Substantia nigra (tissue), 51 donors: ENCODE measurements at places on chromosomes 7 and 10.

DNA sequence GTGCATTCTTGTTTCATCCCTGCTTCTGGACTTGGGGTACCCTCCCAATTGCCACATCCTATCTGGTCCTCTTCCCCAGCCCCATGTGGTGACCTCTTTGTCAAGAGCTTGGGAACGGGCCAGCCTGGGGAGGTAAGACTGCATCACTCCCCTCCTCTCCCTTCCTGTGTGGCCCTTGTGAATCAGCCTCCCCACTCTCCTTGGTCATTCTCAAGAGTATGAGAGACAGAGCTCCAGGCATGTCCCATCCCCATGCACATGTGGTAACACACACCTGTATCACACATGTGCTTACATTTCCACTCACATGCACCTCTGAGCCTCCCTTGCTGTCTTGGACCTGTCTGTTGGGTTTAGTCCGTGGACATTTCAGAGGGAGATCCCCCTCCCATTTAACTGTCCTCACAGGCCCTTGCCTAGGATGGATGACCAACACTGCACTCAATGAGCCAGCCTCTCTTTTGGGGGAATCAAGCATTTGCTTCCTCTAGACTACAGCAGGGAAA is 2.6 kb downstream of the MRPL43 start:
- DNase-seq, result no peak

DNA sequence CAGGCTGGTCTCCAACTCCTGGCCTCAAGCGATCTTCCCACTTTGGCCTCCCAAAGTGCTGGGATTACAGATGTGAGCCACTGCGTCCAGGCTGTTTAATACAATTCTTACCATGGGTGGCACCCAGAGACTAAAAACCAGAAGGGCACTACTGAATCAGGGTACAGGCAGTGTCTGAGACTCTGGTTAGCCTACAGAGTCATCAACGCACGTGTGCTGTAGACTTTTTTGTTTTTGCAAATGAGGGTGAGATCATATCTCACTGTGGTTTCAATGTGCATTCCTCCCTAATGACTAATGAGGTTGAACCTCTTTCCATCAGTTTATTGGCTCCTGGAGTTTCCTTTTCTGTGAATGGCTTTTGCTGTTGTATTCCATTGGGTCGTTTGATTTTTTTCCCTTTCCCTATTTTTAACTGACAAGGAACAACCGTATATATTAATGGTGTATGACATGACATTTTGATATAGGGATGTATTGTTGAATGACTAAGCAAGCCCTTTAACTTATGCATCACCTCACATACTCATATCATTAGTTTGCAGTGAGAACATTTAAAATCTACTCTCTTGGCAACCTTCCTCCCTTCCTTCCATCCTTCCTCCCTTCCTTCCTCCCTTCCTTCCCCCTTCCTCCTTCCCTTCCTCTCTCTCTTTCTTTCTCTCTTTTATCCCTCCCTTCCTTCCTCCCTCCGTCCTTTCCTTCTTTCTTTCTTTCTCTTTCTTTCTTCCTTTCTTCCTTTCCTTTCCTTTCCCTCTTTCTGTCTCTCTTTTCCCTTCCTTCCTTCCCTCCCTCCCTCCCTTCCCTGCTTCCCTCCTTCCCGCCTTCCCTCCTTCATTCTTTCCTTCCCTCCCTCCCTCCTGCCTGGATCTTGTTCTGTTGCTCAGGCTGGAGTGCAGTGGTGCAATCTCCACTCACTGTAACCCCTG is 9.3 kb upstream of the TMEM270 start:
- DNase-seq, result no peak

DNA sequence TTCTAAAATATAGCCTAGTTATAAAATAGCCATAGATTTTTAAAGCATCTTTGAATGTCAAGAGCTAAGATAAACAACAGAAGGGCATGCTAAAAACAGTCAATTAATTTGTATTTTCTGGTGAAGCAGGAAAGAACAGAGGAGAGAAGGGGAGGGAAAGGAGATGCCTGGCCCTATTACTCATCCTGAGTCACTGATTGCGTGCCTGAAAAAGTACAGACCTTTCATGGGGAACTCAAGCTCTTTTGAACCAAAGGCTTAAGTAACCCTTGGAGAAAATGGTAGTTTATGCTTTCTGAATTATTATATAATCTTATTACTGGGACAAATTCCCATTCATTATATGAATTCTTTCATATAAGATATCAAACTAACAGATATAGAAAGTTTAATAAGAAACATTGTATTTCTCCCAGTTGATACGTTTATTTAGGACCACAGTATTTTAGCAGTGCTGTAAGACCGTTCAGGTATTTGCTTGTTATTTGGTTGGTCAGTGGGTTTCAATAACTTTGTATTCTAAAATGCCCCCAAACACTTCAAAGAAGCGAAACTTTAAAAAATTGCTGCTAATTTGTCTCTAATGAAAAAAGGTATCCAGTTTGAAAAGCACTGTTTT is 151.3 kb downstream of the HGF start:
- DNase-seq, result no peak

GRCh38 chr7:21028186-21028585 is 241.5 kb upstream of the SP8 start:
- DNase-seq, result no peak

- no peak for DNase-seq
These were observed 4.8 kb downstream of the DYNC2I1 start for GRCh38 chr7:158861004-158861787.

DNA sequence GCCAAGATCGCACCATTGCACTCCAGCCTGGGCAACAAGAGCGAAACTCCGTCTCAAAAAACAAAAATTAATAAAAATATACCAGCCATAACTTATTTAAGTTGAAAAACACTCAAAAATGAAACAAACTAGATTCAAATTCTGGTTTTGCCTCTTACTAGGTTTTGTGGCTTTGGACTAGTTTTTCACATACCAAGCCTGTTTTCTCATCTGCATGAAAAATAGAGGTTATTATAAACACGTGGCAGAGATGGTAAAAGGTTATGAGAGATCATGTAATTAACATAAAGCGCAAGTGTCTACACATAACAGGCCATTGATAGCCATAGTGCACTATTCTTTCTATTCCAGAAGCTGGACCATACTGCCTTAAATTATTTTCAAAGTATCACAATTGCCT is 35.5 kb upstream of the CABCOCO1 start:
- DNase-seq, result no peak

GRCh38 chr7:35379481-35379880 is 125.6 kb upstream of the TBX20 start:
- DNase-seq, result no peak

- no peak for DNase-seq
These were observed 14.0 kb upstream of the GPR37 start for GRCh38 chr7:124779620-124780019.

DNA sequence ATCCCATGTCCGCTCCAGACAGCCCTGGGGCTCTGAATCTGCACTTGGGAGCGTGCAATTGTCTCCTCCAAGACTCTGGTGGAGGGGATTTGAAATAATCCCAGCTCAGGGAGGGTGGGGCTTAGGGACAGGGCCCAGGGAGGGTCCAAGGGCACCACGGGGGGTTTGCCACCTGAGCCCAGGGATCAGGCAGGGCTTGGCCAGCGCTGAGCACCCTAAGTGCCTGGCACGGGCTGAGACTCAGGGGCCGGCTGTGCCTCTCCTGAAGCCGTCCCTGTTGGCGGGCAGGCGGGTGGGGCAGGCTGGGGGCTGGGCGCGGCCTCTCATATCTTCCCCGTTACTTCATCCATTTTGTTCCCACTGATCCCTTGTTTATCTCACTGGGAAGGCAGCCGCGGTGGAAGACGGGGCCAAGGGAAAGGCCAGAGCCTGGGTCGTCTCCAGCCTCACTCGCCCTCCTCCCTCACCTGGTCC is 41.8 kb upstream of the ELN start:
- DNase-seq, result no peak

GRCh38 chr10:73261362-73261995 is 9.0 kb upstream of the MRPS16 start:
- DNase-seq, result no peak

DNA sequence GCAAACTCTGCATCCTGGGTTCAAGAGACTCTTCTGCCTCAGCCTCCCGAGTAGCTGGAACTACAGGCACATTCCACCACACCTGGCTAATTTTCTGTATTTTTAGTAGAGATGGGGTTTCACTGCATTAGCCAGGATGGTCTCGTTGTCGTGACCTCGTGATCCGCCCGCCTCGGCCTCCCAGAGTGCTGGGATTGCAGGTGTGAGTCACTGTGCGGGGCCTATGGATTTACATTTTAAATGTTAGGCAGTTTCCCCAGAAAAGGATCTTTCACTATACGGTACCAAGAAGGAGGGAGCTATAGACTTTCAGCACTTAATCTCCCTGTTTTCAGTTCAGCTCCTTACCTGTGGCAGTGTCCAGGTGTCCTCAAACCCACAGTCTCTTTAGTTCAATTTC is 50.8 kb downstream of the SIRT1 start:
- no peak for DNase-seq

GRCh38 chr7:101602484-101603241 is 26.4 kb downstream of the MYL10 start:
- DNase-seq, result peak; percentile 44

DNA sequence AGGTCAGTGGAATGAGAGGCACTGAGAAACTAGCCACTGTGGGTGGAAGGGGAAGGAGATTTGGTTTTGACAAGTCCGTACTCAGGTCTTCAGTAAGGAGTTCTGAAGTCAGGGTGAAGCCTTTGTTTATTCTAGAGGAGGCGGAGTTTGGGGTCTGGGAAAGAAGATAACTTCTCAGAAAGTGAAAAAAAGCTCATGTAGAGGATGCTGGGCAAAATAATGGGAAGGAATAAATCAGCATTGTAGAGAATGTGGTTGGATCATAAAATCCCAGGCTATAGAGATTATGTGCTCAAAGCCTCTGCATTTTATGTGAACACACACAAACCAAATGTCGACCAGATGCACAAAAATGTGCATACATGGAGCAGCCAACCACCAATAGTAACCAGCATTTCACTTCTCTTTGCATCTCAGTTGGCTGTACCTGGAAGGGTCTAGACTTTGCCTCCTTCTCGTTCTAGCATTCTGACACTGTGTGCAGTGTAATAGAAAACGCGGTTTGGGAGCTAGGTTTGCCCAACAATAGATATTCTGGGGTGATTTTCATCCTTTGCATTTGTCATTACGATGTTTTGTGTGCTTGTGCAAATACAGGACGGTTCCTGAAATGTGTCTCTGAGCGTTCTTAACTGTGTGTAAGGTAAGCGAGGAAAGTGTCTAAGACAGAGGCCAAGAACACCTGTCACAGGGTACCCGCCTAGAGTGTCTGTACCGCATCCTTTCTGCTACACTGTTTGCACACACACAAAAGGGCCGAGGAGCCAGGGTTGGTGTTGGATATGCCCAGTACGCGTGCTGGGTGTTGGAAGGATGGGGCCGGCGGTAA is 603 bp upstream of the HECW1 start:
- no peak for DNase-seq

DNA sequence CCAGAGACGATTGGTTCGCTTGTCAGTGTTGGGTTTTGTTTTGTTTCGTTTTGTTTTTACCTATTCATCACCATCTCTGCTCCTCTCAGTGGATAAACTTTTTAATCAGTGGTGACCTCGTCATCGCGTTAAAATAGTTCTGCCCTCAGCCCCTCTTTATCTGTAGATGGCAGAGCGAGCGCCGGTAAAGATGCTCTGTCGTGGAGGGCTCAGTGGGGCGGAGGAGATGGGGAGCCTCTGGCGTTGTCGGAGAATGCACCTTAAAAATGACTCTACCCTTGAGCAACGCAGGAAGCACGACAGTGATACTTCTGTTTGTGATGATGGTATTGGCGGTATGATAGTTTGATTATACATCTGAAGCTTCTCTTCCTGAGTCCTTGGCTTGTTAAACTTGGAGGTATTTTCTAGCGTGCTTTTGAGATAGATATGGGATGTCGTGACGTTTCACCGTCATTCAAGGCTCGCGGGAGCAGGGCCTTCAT is 554 bp downstream of the CSGALNACT2 start:
- DNase-seq, result no peak

DNA sequence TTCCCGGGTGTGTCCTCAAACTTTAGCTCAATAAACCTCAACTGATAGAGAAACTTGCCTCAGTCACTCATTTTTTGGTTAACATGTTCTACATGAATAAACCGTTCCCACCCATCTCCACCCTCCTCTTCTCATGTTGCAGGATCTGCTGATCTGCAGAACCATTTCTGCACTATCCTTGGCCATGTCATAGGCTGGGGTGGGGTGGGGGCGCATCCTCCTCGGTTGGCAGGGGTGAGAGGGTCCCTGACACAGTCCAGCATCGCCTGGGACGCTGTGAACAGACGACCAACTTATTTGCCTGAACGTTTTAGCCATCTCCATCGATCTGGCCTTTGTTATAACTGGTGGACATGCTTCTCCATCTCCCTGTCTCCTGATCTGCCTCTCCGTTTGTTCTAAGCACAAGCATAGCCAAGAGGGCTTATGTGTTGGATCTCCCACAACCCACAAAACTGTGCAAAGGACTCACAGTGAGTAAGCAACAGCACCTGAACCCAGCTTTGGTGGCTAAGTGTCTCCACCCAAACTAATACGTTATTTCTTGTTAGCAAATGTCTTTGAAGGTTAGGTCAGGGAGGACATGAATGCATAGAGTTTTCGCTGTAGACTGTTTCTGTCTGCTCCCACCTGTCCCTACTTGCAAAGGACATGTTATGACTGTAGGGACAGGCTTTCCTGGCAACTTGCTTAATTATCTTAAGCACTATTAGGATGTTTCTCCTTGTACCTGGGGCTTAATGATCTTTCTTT is 51.7 kb downstream of the PRKCQ start:
- no peak for DNase-seq

GRCh38 chr7:945147-945555 is 9.3 kb downstream of the ADAP1 start:
- DNase-seq, result no peak

- DNase-seq, result no peak
These were observed 34.8 kb downstream of the TRDMT1 start for GRCh38 chr10:17166699-17167098.

GRCh38 chr7:73870041-73870492 is 9.1 kb downstream of the TMEM270 start:
- DNase-seq, result peak; percentile 21

DNA sequence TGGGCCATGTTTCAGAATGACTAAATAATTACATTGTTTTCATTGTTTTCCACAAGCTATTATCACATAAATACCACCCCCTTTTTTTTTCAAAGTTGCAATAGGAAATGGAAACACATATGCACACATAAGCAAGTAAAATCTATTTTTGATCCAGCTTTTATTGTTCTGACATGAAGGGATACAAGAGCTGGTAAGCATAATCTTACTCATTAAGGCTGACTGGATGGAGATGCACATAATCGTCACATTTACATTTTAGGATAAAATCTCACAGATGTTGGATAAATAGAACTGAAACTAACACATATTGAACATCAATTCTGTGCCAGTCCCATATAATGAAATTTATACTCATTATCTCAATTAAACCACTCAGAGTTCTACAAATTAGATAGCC is 84.5 kb upstream of the CHRM2 start:
- no peak for DNase-seq

- DNase-seq, result no peak
These were observed 48.9 kb downstream of the SNX10 start for GRCh38 chr7:26340476-26341018.

DNA sequence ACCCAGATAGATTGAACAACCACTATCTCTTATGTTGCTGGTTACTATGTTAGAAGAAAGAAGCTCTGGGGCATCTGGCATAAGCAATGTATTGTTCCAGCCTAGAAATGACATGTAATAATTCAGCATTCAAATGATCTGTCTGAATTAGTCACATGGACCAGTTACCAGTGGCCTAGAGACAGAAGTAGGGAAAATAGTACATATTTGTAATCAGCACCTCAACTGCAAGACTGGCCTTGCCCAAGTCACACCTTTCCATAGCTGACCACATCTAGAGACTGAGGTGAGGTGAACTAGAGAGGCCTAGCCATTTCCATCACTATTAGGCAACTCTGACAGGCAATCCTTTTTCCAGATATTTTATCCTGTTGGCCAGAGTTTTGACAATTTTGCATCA is 315.6 kb upstream of the KCND2 start:
- no peak for DNase-seq

- no peak for DNase-seq
These were observed 59.7 kb downstream of the MACC1 start for GRCh38 chr7:20157456-20157855.
